ENCODE measurements at places on chromosomes 6 and 20.

DNA sequence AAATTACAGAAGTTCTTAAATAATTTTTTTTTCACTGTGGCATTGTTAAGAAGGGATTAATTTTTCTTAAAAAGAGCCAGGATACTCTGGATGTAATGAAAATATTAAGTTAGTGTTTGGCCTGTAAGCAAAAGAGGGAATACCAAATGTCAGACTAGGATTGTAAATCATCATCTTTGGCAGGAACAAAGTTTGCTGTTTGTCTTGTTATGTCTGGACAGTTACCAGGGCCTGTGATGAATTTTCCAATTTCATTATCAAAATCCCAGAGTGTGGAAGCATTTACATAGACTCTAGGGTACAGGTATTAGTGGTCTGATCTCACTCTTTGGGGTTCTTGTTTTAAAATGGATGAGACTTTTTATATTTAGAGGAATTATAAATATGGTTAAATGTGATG lies 26.1 kb downstream of the CEP57L1 start:
- DNase-seq: no peak

DNA sequence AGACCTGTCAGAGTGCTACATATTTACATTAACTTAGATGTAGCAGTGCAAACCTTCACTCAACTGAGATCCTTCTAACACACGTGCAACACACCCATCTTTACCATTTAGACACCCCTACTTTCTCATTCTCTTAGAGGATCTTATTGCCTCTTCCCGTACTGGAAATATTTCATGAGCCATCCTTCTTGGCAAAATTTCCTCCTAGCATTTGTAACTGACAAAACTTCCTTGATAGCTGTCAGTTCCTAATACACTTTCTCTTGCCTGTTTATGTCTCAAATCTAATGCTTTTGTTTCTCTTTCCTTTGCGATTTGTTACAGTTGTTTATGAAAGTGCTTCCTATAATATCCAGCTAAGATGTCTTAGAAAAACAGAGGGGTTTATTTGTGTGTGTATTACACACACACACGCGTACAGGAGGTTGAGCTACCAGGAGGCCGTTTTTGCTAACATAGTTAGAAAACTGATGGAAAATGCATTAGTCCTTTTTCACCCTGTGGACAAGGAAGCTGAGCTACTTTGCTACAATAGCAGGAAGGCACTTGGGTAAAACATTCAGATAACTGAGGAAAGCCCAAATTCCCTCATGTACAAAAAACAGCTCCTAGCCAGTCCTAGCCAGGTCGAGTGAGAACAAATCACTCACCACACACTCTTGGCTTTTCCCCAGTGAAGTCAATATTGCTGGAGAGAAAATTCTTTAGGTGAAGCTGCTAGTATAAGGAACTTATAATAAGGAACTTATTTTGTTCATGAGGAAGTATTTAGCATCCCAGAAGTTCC lies 153.6 kb downstream of the NFATC2 start:
- no peak for DNase-seq

GRCh38 chr6:52820198-52820597 lies 16.6 kb upstream of the GSTA1 start:
- no peak for DNase-seq

DNA sequence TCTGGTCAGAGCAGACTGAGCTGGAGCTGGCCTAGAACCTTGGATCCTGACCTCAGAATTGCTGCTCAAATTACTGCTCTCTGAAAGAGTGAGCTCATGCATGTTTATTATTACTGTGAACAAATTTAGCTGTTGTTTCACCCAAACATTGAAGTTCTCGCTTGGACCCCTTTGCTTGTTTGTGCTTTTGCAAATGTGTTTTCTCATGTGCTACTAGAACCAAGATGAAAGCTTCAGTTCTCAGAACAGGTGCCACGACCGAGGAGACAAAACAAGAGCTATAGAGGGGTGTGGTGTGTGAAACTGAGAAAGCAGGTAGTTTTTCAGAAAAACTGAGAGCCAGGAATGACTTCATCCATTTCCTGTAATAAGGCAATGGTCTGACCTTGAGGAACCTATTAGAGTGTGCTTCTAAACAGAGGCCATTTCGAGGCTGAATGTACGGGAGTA lies 50.0 kb upstream of the ESR1 start:
- peak; percentile 32 for DNase-seq

- DNase-seq: peak; percentile 43
Observed at GRCh38 chr6:44932651-44933091, 395.5 kb upstream of the RUNX2 start.

DNA sequence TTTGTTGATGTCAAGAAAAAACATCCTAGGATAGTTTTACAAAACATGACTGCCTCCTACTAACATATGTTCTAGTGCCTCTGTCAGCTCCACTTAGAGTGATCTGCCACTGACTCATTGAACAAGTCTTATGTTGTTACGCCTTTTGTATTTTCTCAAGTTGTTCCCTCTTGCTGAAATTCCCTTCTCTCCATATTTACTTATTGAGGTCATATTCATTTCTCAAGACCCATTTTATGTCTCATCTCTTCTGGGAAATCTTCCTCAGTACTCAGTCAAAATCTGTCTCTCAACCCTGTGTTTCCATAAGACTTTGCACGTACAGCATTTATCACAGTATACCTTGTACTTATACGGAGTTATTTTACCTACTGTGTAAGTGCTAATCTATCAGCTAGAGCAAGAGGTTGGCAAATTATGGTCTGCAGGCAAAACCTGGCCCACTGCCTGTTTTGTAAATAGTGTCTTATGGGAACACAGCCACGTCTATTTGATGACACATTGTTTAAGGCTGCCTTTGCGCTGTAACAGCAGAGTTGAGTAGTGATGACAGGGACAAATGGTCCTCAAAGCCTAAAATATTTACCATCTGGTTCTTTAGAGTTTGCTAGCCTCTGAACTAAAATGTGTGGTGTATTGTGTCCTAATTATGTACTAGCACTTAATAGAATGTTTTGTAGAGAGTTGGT lies 83.4 kb downstream of the ADGRB3 start:
- no peak for DNase-seq

- no peak for DNase-seq
Observed at GRCh38 chr20:51382111-51382985, 160.2 kb downstream of the NFATC2 start.

DNA sequence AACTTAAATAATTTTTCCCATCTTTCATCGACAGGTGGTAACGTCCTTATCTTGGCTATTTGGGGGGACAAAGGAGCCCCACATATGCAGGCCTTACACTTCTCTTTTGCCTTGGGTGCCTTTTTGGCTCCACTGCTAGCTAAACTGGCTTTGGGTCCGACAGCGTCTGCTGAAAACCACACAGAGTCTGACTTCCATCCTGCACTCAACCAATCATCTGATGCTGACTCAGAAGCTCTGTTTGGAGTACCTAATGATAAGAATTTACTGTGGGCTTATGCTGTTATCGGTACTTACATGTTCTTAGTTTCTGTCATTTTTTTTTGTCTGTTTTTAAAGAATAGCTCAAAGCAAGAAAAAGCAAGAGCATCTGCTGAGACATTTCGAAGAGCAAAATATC lies 178.5 kb downstream of the SLC16A10 start:
- DNase-seq: no peak

- no peak for DNase-seq
Observed at GRCh38 chr20:46378412-46379009, 27.9 kb downstream of the ELMO2 start.

GRCh38 chr6:50087231-50087954 lies 37.7 kb upstream of the DEFB112 start:
- no peak for DNase-seq

- no peak for DNase-seq
Observed at GRCh38 chr6:158669145-158670035, 19.5 kb downstream of the SYTL3 start.

DNA sequence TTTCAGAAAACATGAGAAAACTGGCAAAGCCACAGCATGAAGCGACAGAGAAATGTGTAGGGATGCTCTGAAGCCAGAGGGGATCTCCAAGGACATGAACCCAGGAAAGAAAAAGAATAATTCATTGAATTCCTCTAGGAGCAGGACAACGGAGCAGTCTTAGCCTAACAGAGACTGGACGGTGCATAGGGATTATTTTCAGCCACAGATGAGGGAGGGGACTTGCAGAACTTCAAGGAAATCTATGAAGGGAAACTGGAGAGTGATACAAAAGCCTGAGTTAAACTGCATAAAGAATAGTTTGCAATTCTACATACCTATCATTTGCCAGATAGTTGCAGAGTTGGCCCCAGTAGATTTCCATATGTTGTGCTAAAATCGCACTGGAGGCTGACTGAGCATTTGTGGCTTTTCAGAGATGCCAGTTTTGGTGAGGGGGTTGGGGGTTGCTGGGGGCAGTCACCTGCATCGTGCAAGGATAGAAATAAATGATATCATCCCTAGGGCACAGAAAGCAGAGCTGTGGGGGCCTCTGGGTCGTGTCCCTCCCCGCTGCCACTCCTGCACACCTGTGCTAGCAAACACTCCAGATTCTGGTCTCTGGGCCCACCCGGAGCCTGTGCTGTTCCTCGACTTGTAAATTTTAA lies 443.2 kb upstream of the JARID2 start:
- no peak for DNase-seq

- peak; percentile 47 for DNase-seq
Observed at GRCh38 chr6:41306187-41306854, 19.8 kb upstream of the TREM1 start.

- no peak for DNase-seq
Observed at GRCh38 chr6:164379795-164380194, 929.6 kb downstream of the C6orf118 start.

- DNase-seq: no peak
Observed at GRCh38 chr20:3547906-3548305, 77.1 kb downstream of the ATRN start.

DNA sequence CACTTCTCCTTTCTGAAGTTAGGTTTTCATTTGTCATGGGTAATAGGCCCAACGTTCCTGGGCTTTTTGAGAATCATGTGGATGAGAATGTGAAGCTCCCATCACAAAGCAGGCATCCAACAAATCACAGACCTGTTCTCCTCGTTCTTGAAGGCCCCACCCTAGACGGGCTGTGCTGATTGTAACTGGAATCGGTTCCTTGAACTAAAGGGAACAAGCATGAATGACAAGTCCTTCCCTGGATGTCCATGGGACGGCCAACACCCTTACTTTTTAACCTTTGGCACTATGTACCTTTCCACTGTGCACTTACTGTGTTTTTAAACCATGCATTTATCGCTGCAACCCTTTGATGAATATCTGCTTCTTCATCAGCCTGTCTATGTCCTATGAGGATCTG lies 438.2 kb downstream of the CD83 start:
- DNase-seq: no peak

GRCh38 chr20:59940129-59940955 lies at the start of the genes FAM217B and PPP1R3D:
Gene FAM217B (plus strand): TSS chr20:59940389. CDS start chr20:59943944, 3,555 bp downstream.
Gene PPP1R3D (minus strand): TSS chr20:59940305. CDS start chr20:59939931, 374 bp downstream.
- DNase-seq: peak; percentile 94

DNA sequence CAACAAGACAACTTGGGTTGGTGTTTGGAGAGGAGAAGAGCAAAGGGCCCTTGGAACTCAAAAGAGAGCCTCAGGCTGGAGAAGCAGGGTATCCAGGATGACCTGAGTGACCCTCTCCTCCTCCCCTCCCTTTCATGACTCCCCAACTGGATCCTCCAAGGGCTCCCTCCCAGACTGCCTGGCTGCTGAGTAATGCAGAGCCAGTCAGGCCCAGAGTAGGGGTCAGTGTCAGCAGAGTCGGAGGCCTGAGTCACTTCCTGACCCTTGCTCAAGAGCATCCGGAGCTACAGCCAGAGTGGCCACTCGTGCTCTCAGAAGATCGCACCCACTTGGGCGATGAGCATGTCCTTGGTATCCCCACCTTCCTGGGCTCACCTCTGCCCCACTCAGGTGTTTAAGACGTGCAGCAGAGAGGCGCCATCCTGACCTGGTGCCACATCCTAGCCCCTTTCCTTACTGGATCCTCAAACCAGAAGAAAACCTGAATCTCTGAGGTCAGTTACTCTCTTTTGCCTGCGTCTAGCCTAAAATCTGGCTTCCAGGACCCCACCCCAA lies 2.8 kb upstream of the MAPK13 start:
- no peak for DNase-seq

Data from activated CD4-positive, alpha-beta T cell treated with anti-CD3 and anti-CD28 coated beads, Interleukin-2, amount 50 U/mL, for 48 hours (primary cell).